Activated CD4-positive, alpha-beta T cell treated with anti-CD3 and anti-CD28 coated beads for 1 hour (primary cell): ENCODE measurements at places on chromosomes 11 and 22.
A peak's percentile ranks its signal among the peaks of the same experiment; 100 is the strongest.

DNA sequence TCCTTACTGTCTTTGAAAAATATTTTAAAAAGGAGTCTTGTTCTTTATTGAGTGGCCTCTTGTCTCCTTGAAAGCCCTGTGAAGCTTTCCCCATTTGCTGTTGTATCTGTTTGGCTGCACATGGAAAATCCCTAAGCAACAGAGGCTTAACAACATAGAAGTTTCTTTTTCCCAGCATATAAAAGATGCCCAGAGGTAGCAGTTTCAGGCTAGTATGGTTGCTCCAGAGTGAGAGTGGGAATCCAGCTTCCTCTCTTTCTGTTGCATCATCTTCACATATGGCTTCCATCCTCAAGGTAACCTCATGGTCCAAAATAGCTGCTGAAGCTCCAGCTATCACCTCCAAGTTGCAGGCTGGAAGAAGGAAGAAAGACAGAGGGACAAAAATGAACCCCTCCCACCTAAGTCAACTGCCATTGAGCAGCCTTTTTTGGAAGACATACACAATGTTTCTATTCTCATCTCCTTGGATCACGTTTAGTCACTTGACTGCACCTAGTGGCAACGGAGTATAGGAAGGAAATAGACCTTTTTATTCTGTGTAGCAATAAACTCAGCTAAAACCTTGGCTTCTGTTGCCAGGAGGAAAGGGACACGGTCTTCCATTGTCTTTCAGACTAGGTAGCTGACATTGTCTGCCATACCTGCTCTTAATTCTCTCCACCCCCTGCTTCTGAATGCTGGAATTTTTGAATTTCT lies 5.3 kb downstream of the CSF2RB start:
- DNase-seq = no peak

GRCh38 chr22:37331034-37331428 lies 48.7 kb downstream of the CYTH4 start:
- no peak for DNase-seq

GRCh38 chr11:44203270-44204043 lies 106.5 kb downstream of the ALX4 start:
- DNase-seq = no peak

- no peak for DNase-seq
These were observed 53.8 kb upstream of the BIRC3 start for GRCh38 chr11:102263379-102264003.

DNA sequence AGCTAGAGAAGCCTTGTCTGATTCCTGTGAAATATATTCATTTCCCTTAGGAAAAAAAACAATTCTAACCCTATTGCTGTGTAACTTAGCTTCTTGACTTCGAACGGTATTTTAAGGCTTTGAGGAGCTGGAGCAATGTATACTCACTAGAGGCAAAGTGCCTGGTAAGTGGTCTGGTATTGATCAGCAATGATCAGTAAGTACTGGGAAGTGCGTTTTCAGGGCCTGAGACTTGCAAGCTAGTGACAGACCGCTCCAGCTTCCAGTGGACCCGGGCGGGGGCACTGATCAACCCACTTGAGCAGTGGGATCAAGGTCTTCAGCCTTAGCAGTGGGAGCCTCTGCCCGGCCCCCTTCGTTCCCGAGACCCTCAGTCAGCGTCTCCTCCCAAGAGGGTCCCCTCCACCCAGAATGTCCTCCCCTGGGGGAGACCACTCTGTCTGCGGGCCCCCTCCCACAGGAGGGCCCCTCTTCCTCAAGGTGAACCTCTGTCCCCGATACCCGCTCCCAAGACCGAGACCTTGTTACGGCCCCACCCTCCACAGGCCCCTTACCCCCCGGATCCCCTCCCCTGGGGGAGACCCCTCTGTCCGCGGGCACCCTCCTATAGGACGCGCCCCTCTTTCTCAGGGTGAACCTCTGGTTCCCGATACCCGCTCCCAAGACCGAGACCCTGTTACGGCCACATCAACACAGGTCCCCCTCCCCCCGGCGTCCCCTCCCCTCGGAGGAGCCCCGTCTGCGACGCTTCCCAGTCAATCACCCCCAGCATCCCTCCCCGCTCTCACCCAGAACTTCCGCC lies 452 bp upstream of the ATXN10 start:
- DNase-seq = no peak

GRCh38 chr11:66157182-66157864 lies 87.3 kb downstream of the PACS1 start:
- no peak for DNase-seq

DNA sequence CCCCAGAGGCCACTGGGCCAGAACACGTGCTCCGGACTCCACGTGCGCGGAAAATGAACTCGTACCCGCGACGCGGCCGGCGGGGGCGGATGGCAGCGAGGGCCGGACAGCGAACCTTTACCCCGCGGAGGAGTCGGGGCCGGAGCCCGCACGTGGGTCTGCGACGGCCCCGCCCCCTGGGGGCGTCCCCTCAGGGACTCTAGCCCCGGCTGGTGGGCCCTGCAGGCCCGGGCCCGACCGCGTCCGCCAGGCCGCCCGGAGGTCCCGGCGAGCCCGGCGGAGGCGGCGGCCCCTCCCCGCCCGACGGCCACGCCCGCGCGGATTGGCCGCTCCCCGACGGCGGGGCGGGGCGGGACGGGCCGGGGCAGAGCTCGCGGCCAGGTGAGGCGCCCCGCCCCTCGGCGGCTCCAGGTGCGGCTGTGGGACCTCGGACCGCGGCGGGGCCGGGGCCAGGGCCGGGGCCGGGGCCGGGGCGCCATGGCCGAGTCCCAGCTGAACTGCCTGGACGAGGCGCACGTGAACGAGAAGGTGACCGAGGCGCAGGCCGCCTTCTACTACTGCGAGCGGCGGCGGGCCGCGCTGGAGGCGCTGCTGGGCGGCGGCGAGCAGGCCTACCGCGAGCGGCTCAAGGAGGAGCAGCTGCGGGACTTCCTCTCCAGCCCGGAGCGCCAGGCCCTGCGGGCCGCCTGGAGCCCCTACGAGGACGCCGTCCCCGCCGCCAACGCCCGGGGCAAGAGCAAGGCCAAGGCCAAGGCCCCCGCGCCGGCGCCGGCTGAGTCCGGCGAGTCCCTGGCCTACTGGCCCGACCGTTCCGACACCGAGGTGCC lies at the start of gene FAM83F:
Gene FAM83F (plus strand): TSS at position 389 of the 827 bp plus-strand sequence. CDS start 89 bp downstream, at position 478.
- DNase-seq = no peak

DNA sequence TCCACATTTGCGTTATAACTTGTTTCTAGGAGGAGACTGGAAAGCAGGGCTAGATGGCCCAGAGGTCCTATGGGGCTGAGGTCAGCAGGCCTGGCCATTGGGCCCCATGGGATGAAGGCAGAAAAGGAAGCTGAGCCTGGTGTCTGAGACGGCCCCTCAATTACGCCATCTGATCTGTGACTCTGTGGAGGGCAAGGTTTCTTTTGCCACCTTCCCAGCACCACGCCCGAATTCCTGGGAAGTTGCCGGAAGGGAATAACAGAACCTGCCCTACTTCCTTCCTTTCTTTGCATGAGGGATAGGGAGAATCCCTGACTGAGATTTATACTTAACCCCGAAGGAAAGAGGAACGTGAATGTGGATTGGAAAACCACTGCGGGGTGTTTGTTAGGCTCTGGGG lies 118.1 kb downstream of the MPPED1 start:
- no peak for DNase-seq

- peak; percentile 50 for DNase-seq
These were observed 73.7 kb downstream of the SCN3B start for GRCh38 chr11:123580557-123581275.
